ENCODE measurements at places on chromosomes 13 and 19.
A peak's percentile ranks its signal among the peaks of the same experiment; 100 is the strongest.

- peak; percentile 64 for DNase-seq
Measured at GRCh38 chr19:31349160-31349881, at the start of gene TSHZ3. TSHZ3 (minus strand) TSS chr19:31349436; CDS start chr19:31349219, 217 bp downstream.

DNA sequence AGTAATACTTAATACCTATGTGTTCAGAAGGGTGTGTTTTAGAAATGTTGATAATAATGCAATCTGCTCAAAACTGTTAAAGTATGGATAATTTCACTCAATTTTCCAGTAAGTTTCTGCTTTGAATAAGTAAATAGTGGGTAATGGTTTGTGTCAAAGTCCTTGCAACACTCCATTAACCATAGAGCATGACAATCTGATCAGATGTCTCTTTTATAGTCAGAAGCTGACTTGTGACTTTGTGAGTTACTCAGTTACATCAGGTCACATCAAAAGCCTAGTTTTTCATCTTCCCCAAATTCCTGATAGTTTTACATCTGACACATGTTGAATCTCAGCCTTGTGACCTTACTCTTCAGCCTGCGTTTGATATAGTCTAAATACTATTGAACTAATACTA, 338.0 kb downstream of the EFNB2 start:
- no peak for DNase-seq

DNA sequence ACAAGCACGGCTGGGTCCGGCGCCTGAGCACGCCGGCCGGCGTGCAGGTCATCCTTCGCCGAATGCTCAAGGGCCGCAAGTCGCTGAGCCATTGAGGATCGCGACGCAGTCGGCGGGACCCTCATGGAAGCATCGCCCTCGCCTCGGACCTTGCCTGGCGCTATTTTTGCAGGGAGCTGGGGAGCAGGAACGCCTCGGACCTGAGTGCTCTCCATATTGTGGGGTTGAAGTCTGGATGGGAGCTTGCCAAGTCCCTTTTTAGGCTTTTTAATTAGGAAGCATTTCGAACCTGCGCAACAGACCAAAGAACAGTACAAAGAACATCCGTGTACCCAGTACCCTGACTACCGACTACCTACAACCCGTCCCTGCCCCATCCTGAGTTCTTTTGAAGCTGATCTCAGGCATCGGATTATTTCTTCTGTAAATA, 628 bp downstream of the MRPL34 start:
- DNase-seq, result peak; percentile 34

DNA sequence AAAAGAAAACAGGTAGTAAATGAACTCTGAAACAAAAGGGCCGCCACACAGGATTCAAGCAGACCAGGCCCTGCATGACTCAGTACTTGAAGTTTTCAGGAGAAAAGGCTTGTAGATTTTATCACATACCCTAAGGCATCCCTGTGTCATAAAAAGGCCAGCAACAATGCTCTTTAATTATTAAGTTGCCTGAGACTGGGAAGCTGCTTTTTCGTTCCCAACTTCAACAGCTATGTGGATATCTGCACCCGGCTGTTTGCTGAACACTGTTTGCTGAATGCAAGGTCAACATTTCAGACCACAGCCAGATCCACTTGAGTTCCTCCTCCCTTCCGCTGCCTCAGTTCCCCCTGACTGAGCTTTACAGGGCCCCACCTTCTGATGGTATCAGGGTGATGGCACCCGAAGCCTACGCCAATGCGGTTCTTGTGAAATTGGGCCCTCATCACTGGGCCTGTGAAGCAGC, 6.1 kb upstream of the ECH1 start:
- no peak for DNase-seq

GRCh38 chr19:49470615-49470978, 3.4 kb upstream of the FLT3LG start:
- no peak for DNase-seq

GRCh38 chr13:113044391-113045114, 61.0 kb upstream of the F7 start:
- no peak for DNase-seq

- peak; percentile 85 for DNase-seq
Measured at GRCh38 chr19:6516659-6517291, 14.1 kb upstream of the TNFSF9 start.
